Testis (tissue), 5 donors: ENCODE measurements at places on chromosomes 12 and 14.

DNA sequence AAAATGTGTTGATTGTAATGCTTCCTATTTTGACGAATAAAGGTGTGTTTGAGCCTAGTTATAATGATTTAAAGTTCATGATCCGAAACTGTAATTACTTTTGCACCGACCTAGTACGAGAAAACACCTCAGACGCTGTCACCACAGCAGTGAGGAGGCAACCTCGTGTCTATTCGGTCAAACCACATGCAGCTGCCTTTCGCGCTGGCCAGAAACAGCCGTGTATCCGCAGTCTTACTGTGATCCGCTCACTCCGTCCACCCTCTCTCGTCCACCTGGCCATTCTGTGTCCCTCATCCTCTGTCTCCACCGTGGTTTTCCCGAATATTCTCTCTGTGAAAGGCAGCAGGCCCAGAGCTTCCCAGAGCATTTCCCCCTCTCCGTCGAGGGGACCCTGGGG, 67.1 kb downstream of the NOC4L start:
- DNase-seq = no peak

DNA sequence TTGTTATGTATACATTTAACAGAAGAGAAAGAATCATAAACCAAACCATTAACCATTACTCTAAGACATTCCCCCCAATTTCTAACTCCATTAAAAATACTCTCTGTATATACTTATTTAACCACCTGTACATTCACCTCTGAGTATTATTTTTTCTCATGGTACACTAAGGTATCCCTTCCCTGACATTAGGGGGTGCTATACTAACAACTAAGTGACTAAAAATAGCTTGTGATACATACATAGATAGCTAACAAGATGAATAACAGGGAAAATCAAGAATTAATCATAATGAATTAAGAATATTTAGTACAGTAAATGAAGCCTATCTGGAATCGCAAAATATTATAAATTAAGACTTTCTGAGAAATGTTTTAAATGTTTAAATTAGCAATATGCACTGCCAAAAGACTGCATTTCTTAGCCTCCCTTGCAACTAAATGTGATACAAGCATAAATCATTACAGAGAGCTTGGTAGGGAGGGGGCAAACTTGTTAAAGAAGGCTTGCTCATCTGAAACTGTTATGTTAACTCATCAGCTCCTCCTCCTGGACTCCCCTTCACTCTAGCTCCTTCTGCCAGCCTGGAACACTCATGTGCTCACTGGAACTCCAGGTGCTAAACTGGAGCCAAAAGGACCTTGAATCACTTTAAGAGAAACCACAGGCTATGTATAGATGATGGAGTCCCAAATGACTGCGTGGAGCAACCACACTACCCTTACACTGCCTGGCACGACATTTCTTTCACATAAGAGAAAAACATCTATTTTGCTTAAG, 14.9 kb downstream of the C2CD5 start:
- DNase-seq = no peak

GRCh38 chr14:103140316-103141109, 17.3 kb downstream of the TNFAIP2 start:
- no peak for DNase-seq

DNA sequence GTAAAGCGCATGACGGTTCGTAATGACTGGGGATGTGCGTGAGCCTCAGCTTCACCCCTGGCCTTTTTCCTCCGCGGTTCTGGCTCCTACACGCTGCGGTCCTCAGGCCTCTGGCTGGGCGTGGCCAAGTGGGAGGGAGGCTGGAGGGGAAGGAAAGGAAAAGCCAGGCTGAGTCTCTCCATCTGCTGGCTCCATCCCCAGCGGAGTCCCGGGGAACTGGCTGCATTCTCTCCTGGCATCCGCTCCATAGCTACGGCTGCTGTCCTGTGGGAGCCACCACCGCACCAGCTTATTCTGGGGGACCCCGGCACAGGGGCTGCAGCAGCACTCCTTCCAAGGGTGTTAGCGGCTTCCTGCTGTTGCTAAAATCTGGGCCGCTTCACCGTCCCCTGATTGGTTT, 68.2 kb upstream of the SLC24A4 start:
- peak; percentile 70 for DNase-seq

- no peak for DNase-seq
These were observed 821.7 kb downstream of the TMEM121 start for GRCh38 chr14:106347890-106348755.

GRCh38 chr12:2112401-2112800, 59.6 kb downstream of the CACNA1C start:
- DNase-seq = no peak

DNA sequence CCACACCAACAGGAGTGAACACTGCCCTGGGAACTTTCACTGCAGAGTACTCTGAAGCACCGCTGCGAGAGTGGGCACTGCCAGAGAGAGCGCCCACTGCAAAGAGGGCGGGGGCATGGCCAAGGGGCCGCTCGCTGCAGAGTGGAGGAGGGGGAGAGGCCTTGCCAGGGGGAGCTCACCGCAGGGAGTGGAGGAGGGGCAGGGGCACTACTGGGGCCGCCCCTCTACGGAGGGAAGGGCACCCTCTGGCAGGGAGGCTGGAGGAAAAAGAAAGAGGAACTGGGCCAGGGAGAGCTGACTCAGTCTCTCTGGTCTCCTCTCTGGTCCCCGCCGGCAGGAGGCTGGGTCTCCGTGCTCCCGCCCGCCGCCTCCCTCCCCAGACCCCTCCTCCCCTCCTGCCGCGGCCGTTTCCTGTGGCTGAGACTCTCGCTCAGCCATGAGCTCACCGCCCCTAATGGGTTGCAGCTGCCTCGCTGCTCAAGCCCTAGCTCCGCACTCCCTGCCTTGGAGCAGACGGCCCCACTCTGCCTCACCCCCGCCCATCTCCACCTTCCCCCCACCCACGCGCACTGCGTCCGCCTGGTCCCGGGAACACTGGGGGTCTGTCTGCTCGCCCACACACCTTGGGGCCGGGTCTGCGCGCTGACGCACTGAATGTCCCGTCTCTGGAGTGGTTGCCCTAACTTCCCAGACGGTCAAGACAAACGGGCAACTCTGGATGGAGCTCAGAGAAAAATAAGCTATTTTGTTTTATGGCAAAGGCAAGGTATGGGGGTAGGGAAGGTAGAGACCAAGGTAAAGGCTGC, 1.3 kb downstream of the ARHGEF40 start:
- DNase-seq = peak; percentile 77

DNA sequence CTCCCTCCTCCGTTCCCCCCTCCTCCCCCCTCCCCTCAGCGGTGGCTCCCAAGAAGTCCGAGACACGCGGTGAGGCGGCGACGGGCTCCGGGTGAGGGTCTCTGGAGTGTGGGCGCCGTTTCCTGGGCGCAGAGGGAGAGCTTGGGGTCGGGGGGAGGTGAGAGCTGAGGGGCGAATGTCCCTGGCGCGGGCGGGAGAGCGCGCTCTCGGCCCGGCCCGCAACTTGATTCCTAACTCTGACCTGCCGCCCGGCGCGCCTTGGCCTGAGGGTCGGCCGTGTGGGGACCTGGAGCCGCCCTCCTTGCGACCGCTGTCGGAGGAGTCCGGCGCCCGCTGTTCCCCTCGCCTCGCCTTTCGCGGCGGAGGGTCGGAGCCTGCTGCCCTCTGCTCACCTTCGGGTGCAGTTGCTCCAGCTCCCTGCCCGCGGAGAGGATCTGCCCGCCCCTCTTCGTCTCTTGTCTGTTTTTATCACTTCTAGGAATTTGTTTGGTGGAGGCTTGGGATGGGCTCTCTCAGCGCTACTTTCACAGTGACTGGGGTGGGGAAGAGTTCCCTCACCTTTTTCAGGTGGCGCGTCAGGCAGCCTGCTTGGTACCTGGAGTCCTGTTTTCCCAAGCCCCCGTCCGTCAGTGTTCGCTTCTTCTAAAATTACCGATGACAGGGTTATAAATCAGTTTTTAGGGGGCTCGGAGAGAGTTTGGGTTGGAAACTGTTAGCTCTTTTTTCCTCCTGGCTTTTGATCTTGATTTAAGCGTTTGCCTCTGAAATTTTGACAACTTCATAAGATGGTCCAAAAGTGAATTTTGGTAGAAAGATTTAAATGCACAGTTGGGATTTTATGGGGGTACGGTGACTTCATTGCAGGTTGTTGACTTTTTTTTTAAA, 495 bp downstream of the ADIPOR2 start:
- DNase-seq = peak; percentile 53

GRCh38 chr14:98957211-98958047, 314.6 kb downstream of the BCL11B start:
- peak; percentile 47 for DNase-seq

DNA sequence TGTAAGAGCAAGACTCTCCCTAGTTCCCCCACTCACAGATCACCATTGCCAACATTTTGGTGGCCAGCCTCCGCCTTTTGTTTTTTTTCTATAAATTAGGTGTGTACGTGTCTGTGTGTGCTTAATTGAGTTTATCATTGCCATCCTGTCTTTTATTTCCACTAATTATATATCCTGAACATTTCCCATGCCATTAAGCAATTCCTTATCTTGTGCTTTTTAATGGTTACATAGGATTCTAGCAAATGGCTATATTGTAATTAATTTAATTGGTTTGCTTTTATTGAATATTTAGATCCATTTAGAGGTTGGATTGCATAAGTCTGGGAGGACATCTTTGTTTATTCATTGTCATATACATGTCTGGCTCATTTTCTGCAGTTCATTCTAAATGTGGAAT, 107.3 kb upstream of the RTL1 start:
- no peak for DNase-seq

DNA sequence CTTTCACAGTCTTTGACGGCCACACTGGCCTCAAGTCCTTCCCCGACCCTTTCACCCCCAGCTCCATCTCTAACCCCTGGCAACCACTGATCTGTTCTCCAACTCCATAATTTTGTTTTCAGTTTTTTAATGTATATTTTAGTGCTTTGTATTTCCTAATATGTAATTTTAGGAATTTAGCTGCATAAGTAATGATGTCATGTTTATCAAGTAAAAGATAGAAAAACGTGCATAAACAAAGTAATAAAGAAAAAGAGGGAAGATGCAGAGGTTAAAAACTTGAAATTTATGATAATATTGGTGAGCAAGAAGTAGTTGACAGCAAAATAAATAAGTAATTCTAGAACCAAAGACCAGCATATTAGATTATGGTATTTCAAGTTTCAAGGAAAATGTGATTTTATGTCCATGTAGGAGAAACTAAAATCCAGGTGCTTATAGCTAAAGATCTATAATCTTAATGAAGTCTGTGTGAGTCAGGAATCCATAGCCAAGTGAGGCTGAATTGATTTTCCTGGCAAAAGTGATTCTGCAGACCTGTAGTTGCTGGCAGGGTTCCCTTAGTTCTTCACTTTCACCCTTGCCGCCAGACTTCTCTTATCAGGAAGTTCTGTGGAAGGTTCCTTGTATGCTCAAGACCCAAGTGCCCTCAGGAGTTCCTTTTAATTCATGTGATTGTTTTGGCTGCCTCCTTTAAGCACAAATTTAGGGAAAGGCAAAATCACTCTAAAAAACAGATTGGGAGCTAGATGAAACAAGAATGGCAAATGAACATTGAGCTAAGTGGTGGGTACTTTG, 24.4 kb downstream of the FBXW8 start:
- DNase-seq = no peak

DNA sequence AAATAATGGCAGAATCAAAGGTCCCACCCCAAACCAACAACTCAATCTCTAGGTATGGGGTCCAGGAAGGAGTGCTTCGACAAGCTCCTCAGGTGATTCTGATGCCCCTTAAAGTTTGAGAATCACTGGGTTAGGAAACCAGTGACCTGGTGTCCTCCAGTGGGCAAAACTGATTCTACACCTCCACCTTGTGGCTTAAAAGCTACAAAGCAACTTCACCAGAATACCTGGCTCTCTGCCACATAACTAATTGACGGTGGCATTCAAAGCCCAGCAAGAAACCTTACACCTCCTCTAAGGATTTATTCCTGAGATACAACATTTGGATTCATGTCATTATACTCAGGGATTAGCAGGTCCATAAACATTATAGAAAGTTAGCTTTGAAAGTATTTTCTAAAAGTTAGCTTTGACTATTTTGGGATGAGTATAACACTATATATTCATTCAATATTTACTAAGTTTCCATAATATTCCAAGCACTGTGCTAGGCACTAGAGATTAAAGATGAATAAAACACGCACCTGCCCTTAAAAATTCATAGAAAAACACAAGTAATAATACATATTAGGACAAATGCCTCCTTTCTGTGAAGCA, 45.4 kb downstream of the DCAF5 start:
- peak; percentile 48 for DNase-seq

GRCh38 chr12:1533205-1533601, 61.2 kb downstream of the FBXL14 start:
- DNase-seq = no peak

- no peak for DNase-seq
These were observed 70.8 kb upstream of the DACT1 start for GRCh38 chr14:58566979-58567378.

DNA sequence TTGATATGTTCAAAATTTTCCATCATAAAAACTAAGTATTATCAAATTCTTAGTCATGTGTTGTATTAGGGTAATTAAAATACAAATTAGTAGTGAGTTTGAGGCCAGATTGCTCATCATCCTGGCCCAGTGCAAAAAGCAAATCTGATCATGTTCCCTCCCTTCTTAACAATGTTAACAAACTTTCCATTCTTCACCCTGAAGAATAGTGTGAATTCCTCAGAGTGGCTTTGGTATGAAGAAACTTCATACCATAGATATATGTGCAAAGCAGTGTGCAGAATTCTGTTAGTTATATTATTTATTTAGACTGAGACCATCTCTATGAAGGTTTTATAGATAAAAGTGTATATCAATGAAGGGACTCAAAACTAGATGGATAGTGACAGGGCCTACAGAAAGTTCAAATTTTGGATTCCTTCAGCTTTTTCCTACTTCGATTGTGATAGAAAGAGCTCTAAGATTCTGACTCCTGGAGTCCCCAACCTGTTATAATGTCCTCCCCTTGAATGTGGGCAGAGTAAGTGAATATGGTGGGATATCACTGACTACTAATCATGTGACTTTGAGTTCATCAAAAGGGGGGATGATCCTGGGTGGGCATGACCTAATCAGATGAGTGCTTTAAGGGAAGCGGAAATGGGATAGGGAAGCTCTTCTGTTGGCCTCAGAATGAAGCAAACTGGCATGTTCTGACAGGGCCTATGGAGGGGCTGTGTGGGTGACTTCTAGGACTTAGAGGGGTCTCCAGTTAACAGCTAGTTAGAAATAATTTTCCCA, 271.4 kb downstream of the BTG1 start:
- DNase-seq = no peak

GRCh38 chr12:105100207-105100985, 7.1 kb upstream of the WASHC4 start:
- no peak for DNase-seq

- DNase-seq = peak; percentile 84
These were observed 5.6 kb downstream of the P2RX7 start for GRCh38 chr12:121138284-121138683.
